Fibroblast of skin of abdomen (primary cell): ENCODE measurements at places on chromosomes 2 and 18.

GRCh38 chr2:156601855-156602551, 165.8 kb downstream of the GPD2 start:
- no peak for DNase-seq

GRCh38 chr2:157497638-157498314, 53.9 kb upstream of the CYTIP start:
- peak; percentile 42 for DNase-seq

GRCh38 chr18:50282521-50283335, 1.4 kb upstream of the MBD1 start:
- no peak for DNase-seq

GRCh38 chr2:202633470-202633869, 1.3 kb upstream of the FAM117B start:
- no peak for DNase-seq

DNA sequence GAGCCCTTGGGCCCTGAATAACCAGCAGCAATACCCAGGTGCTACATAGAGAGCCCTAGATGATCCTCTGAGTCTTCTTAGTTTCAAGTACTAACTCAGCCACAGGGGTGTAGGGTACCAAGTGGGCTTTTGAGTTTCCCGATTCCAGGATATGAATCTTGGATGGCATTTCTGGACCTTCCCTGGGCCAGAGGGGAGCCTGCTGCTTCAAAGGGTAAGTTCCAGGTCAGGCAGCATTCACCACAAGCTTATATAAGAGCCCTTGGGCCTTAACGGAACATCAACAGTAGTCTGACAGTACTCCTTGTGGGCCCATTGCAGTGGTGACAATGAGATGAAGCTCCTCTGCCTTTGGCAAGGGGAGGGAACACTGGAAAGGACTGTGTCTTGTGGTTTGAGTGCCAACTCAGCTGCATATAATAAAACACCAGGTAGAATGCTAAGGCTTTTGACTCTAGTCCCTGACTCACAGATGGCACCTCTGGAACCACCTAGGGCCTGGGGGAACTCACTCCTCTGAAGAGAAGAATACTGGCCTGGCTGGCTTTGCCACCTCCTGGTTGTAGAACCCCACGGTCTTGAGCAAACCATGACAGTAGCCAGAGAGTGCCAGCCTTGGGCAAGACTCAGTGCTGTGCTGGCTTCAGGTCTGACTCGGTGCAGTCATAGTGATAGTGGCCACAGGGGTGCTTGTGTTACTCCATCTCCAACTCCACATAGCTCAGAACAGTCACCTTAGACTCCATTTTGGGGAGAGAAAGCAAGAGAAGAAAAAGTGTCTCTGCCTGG, 235.7 kb downstream of the AKAIN1 start:
- no peak for DNase-seq

GRCh38 chr2:50491541-50492476, 540.1 kb downstream of the NRXN1 start:
- DNase-seq, result peak; percentile 29

DNA sequence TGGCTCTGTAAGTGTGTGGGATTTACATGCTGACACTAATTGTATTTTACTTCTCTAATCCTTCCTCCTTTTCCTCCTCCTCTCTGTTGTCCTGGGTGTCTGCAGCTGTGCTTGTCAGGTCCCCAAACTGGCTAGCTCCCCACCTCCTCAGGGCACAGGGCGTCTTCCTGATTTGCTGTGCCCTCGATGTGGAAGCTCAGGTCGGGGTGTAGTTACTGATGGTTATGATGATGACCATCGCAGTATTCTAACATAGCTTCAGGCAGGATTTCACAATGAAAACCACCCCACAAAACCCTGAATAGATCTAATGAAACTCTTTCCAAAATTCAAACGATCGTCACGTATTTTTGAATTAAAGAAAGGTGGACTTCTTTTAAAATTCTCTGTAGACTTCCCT, 428.4 kb downstream of the TGIF1 start:
- no peak for DNase-seq

GRCh38 chr2:3488855-3489763, 30.2 kb downstream of the ADI1 start:
- no peak for DNase-seq

DNA sequence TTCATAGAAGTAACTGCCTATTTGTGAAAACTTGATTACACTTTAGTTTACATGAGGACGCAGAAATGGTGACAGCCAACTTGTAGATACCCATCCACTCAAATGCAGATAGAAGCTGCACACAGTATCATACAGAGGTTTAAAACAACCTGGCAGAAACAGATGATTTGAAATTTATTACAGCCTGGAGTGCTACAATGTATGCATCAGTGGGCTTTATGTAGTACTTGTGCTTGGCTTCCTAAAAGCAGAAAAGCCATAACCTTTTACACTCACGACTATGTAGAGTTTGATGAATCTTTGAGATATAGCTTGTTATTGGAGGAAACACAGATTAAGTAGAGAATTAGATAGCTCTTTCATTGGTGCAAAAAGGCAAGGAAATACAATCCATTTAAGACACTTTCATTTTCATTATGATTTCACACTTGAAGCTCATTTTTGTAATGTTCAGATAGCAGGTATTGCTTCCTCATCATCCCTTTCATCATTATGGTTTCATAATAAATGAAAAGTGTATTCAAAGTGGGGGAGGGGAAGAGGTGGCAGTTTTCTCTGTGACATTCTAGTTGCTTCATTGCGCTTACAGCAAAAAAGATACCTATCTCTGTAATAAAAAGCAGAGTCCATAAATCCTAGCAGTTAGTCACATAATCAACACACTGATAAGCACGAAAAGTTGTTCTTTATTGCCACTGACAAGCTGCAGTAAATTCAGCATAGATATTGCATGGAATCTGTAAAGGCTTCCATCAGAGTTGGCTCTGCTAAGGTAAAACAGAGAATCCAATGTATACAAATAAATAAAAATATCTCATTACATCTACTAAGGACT, 789.8 kb upstream of the FSHR start:
- no peak for DNase-seq

DNA sequence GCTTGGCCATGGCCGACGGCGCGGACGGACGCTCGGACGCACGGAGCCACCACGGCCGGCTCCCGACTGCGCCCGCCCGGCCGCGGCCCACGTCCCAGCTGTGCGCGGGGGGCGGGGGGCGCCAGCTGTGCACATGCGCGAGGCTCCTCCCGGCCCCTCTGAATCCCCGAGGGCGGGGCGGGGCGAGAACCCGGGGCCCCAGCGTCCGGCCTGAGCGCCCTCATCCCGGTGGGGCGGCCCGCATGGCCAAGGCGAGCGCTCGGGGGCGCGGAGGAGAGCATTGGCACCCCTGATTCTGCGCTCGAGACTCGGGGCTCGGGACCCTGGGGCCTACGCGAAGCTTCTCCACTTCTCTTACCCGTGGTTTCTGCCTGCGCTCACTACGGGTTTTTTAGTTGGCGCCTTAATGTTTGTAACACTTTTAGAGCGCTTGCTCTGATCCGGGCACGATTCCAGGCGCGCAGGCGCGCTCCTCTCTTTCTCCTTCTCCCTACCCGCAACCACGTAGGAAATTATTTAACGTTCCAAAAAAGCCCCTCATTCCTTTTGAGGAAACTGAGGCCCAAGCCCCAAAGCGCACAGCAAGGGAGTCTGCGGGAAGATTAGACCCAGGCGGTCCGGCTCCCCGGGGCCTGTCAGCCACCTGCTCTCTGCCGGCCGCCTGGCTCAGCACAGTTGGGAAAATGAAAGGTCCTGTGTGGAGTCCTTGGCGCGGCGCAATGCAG, at the start of gene PXDN:
Gene PXDN (minus strand): TSS at position 70 of the 725 bp plus-strand sequence. CDS start 60 bp downstream, at position 10.
- peak; percentile 77 for DNase-seq

DNA sequence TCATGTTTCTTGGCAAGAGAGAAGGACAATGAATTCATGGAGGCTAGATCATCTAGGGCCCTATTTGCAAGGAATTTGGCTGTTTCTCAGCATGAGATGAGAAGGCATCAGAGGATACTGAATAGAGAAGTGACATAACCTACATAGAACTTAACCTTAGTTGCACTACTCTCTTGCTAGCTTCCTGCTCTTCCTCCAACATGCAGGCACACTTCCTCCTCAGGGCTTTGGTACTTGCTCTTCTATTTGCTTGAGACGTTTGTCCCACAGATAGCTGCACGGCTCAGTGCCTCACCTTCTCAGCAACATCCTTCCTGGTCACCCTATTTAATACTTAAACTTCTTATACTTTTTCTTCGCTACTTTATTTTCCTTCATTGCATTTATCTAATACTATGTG, 20.0 kb upstream of the LANCL1 start:
- DNase-seq, result no peak

DNA sequence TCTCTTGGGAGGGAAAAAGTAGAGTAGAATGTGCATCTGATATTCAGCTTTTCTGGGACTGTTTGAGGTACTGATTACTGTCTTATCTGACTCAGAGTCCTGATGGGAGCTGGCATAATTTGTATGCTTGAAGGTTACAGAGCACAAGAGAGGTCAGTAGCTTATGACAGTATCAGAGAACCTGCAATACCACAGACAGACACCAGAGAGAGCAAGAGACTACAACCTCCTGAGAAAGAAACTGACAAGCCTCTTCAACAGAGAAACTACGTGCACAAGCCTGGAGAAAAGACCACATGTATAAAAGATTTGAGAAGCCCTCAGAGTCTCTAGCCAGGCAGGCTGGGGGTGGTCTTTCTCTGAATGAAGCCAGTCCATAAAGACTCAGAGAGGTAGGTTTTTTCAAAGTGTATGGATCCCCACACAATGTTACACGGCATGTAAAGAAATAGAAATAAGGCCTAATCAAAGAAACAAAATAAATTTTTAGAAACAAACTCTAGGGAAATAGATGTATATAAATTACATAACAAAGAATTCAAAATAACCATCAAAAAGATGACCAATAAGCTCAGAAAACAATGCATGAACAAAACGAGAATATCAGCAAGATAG, 568.3 kb downstream of the LRRTM4 start:
- peak; percentile 3 for DNase-seq

- no peak for DNase-seq
Observed at GRCh38 chr18:41693008-41693407, 262.0 kb upstream of the PIK3C3 start.

- no peak for DNase-seq
Observed at GRCh38 chr18:73807551-73808192, 340.0 kb downstream of the FBXO15 start.

GRCh38 chr2:55161295-55162210, 70.5 kb downstream of the CLHC1 start:
- DNase-seq, result no peak

GRCh38 chr2:27664154-27664574, 475 bp downstream of the SLC4A1AP start:
- no peak for DNase-seq
